Activated naive CD4-positive, alpha-beta T cell treated with Interleukin-2 at 50 U/mL for 16 hours (primary cell): ENCODE measurements at places on chromosomes 16 and 17.

GRCh38 chr16:53910990-53911389, 207.0 kb downstream of the FTO start:
- DNase-seq: no peak

DNA sequence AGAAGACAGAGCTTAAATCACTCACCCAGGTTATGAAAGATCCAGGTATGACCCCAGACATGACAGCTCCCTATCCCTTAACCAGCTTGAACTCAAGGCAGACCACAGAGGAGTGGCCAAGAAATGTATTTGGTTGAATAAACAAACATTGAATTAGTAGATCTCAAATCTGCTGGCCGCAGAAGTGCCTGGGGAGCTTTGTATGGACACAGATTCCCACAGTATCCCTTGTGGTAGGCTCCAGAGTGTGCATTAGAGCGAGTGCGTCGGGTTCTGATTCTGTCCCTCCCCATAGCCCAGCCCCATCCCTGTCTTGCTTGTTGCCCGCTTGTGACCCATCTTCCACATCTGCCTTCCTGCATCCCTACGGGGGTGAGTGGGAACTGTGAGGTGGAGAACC, 118.8 kb upstream of the FOXF1 start:
- DNase-seq: no peak

DNA sequence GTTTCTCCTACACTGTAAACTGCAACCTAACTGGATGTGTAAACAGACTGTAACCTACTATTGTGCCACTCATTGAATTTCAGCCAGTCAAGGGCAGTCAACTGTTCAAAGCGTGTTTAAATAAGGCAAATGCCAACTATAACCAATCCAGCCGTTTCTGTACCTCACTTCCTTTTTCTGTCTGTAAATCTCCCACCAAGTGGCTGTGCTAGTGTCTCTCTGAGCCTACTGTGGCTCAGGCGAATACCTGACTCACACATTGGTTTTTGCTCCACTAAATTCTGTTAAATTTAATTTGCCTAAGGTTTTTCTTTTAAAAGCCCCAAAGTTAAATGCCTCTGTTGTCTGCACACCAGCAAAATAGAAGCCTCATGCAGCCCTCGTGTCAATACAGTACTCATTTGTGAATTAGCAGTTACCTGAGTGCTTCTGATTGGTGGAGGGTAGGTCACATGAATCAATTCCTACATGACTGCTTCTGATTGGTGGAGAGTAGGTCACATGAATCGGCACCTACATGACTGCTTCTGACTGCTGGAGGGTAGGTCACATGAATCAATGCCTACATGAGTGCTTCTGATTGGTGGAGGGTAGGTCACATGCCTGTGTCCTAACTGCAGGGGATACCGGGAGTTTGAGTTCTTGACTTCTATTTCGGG, 31.1 kb upstream of the CCR7 start:
- DNase-seq: no peak

- DNase-seq: no peak
Measured at GRCh38 chr16:15598648-15599190, 44.2 kb downstream of the MARF1 start.

GRCh38 chr16:83978401-83978904, 10.4 kb downstream of the NECAB2 start:
- no peak for DNase-seq

GRCh38 chr17:2266865-2267228, 36.7 kb downstream of the SMG6 start:
- DNase-seq: no peak

GRCh38 chr16:2531371-2531695, at the start of gene CEMP1:
CEMP1 (minus strand) TSS chr16:2531408; CDS start chr16:2531073, 335 bp downstream.
- DNase-seq: no peak

GRCh38 chr17:62178579-62178978, 113.5 kb upstream of the MED13 start:
- no peak for DNase-seq

DNA sequence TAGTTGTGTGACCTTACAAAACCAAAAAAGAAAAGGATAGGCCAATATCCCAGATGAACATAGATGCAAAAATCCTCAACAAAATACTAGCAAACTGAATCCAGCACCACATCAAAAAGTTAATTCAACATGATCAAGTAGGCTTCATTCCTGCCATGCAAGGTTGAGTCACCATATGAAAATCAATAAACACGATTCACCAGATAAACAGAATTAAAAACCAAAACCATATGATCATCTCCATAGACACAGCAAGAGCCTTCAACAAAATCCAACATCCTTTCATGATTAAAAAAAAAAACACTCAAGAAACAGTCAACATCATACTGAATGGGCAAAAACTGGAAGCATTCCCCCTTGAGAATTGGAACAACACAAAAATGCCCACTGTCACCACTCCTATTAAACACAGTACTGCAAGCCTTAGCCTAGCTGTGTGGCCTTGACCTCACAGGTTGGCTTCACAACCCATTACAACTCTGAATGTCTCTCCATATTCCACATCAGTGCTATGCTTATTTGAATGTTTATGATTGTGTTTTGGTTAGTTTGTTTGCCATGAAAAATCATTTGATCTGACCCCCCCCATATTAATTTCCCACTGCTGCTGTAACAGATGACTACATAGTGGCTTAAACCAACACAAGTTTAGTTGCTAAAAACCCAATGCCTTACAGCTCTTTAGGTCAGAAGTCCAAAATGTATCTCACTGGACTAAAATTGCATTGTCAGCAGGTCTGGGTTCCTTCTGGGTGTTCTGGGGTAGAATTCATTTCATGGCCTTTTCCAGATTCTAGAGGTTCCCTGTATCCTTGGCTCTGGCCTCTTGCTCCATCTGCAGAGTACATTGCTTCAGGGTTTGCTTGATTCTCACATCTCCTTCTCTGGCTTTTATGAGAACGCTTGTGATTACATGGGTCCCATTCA, 257.1 kb upstream of the DYNLRB2 start:
- no peak for DNase-seq

DNA sequence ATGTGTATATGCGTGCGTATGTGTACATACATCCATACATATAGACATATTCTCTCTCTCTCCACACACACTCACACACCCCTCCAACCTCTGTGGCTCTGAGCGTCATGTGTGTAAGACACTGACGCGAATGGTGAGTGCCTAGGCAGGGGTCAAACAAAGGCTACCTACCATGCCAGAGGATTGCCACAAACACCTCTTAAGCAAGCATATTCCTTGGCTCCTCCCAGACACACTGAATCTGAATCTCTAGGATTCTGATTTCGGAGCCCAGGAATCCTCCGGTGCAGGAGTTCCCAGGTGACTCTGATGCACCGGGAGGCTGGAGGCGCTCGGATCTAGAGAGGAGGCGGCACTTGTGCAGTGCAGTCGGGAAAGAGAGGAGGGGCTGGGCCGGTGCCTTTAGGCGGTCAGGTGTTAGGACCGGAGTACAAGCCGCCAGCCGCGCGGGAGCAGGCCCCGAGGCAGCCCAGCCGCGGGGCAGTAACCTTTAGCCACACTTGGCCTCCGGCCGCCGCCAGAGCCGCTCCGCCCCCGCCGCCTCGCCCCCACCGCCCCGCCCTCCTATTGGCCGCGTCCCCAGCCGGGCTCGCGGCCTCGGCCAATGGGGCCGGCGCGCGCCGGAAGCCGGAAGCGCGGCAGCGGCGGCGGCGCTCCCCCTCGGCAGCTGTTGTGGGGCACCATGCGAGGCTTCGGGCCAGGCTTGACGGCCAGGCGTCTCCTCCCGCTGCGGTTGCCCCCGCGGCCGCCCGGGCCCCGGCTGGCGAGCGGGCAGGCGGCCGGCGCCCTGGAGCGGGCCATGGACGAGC, at the start of gene MLYCD:
Gene MLYCD (plus strand): TSS at position 653 of the 809 bp plus-strand sequence. CDS start 30 bp downstream, at position 683.
- DNase-seq: peak; percentile 72

- DNase-seq: no peak
Measured at GRCh38 chr16:49478616-49479015, 105.0 kb downstream of the C16orf78 start.

- no peak for DNase-seq
Measured at GRCh38 chr16:65621640-65622039, 499.8 kb upstream of the CDH11 start.

DNA sequence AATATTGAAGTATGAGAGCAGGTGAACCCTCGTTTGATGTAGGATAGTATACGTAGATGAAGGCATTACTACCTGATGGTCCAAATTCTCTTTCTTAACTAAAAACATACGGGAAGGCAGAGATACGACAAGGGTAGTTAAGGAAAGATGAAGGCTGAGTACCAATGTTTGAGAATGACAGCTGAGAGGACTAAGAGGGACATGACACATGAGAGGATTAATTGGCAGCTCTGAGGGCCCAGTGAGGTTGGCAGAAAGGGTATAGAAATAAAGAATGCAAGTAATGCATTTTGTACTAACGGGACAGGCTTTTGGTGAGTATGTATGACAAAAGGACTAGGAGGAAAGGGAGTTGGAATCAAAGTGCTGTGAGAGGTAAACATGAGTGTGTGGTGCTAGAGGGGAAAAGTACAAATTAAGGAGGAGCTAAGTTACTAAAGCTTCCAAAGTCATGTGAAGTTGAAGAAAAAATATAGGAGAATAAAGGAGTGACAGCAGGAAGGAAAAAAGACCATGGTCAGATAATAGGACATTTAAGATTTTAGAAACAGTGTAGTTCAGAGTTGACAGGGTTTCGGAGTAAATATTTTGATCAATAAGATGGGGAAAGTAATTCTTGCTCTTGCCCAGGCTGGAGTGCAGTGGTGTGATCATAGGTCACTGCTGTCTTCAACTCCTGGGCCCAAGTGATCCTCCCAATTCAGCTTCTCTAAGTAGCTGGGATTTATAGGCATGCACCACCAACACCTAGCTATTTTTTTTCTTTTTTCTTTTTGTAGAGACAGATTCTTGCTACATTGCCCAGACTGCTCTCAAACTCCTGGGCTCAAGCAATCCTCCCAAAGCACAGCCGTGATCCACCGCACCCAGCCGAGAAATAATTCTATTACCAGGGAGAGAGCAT, 43.1 kb upstream of the ITGA2B start:
- no peak for DNase-seq

- DNase-seq: no peak
Measured at GRCh38 chr17:49996121-49996494, 1.1 kb upstream of the DLX3 start.

- no peak for DNase-seq
Measured at GRCh38 chr17:46108120-46108519, 85.1 kb downstream of the KANSL1 start.

- DNase-seq: no peak
Measured at GRCh38 chr17:68705714-68706076, 104.5 kb upstream of the FAM20A start.

DNA sequence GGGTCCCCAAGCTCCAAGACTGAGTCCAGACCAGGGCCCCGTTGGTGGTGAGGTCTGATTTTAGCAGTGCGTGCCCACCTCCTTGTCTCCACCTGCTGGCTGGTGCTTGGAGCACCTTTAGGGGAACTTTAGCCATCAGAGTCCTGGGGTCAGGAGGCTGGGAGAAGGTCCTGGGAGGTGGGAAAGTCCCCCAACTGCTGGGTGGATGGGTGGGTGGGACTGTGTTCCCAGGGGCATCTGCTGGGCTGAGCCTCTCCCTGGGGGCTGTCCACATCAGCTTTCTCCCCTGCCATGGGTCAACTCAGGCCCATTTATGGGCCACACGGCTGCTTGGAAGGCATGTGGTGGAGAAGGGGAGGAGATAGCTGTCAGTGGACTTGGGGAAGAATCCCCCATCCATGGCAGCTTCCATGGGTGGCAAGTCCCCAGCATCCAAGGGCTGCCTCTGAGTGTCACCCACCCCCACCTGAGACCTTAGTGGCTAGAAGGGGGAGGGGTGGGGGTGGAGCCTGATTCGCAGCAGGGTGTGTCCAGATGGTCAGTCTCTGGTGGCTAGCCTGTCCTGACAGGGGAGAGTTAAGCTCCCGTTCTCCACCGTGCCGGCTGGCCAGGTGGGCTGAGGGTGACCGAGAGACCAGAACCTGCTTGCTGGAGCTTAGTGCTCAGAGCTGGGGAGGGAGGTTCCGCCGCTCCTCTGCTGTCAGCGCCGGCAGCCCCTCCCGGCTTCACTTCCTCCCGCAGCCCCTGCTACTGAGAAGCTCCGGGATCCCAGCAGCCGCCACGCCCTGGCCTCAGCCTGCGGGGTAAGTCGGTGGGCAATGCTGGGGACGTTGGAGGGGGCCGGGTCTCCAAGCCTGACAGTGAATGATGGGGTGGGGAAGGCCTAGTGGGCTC, at the start of gene TRPV2:
Gene TRPV2 (plus strand): TSS at position 541 of the 894 bp plus-strand sequence. CDS start 2,098 bp downstream, outside the sequence.
- DNase-seq: peak; percentile 54

DNA sequence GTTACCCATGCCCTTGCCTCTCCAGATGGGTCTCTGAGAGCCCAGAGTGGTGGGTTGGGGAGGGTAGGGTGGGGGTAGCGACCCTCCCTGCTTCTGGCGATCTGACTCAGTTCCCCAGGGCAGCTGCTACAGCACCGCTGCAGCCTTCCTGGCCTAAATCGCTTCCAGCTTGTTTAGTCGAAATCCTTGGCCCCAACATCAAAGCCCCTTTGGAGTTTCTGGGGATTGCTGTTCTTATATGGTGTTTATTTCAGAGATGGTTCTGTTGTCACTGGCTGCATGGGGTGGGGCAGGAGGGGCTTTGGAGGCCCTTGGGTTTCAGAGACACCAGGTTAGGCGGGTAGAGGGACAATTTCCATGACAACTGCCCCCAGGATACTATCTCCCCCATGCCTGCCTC, 35.9 kb downstream of the FZD2 start:
- DNase-seq: no peak

GRCh38 chr17:68169840-68170239, 78.0 kb upstream of the AMZ2 start:
- no peak for DNase-seq

- no peak for DNase-seq
Measured at GRCh38 chr17:43524945-43525575, 21.1 kb downstream of the ETV4 start.

DNA sequence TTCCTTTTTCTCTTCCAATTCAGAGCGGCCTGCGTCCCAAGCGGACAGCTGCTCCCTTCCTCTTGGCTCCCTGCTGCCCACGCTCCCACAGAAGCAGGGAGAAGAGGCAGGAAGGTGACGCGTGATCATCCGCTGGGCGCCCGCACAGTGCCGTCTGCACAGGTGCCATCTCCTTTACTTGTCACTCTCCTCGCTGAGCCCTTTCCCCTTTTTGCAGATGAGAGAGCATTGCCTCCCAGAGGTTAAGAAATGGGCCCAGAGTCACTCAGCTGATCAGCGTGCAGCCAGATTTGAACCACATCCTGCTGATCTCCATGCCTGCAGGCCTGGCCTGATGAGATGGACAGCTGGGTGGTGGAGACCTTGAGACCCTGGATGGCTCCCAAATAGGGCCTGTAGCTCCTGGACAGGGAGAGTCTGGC, 299.8 kb downstream of the SEC14L1 start:
- no peak for DNase-seq

DNA sequence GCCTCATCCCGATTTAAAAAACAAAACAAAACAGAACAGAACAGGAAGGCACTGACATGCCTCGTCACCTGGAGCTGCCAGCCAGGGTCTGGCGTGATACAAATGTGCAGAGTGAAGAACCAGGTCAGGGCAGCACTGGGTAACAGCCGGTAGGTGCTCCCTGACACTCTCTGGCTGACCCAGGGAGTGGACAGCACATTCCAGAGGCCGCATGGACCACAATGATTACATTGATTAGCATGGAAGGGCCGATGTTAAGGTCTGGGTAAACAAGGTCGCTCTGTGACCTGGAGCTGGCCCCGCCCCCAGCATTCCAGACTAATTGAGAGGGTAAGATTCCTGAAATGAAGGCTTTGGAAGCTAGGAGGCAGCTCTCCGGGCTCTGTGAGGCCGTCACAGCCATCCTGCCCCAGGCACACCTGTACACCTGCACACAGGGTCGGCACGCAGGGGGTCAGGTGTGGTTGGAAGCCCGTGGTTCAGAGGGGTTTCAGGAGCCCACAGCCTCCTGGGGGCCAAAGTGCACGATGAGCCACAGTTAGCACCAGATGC, 21.4 kb downstream of the PIEZO1 start:
- DNase-seq: no peak

- no peak for DNase-seq
Measured at GRCh38 chr16:68286153-68287074, 22.1 kb downstream of the SLC7A6 start.

GRCh38 chr17:60941028-60941427, 263.4 kb downstream of the BCAS3 start:
- no peak for DNase-seq
